Testis (tissue), 5 donors: ENCODE measurements at places on chromosomes 1 and 21. TPM values are rescaled to one million over a fixed set of nuclear protein-coding genes. Genes with fewer than 3 reads are reported as not detected.

SUSD4 gene
- 17.7 TPM for total RNA-seq

FCRL1 gene
- total RNA-seq = 0.37 TPM

CYYR1 gene
- 4.6 TPM for total RNA-seq

SAMD11 gene
- 36.9 TPM for total RNA-seq

AIM2 gene
- total RNA-seq = 1.9 TPM
